ENCODE measurements at places on chromosomes 1 and 21.

DNA sequence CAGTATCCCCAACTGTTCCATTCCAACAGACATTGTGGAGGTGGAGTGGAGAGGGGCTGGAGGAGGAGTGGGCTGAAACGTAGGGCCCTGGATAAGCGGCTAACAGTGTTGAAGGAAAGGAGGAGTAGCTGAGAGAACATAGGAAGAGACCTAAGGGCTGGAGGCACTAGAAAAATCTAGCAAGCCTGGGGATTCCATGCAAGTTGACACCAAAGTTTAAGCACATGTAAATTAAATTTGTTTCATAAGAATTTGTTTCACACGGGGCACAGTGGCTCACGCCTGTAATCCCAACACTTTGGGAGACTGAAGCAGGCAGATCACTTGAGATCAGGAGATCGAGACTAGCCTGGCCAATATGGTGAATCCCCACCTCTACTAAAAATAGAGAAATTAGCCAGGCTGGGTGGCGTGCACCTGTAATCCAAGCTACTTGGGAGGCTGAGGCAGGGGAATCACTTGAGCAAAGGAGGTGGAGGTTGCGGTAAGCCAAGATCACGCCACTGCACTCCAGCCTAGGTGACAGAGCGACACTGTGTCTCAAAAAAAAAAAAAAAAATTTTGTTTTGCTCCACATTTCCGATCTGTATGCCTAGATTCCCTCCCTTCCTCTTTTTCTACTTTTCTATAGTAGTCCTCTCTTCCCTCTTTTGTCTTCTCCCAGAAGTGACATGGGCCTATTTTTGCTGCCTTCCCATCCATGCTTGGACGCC lies 530 bp upstream of the CD244 start:
- no peak for DNase-seq

GRCh38 chr1:117237726-117238381 lies 27.1 kb upstream of the VTCN1 start:
- no peak for DNase-seq

DNA sequence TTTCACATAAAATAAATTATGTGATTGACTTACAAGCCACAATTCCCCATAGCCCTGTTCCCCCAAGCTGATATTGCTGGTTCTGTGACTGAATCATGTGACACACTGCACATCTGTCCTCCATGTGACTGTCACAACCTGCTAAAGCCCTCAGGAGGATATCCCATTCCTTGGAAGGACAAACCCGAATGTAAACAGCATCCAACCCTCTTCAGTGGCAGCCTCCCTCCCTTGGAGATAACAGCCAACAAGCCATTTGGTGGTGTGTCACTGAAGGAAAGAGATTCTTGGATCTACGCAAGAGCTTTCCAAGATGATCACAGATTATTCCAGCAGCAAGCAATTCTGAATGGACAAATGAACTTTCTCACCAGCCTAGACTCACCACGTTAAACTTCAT lies 153.9 kb upstream of the TIAM1 start:
- no peak for DNase-seq

GRCh38 chr21:25625036-25625435 lies 14.0 kb upstream of the JAM2 start:
- no peak for DNase-seq

DNA sequence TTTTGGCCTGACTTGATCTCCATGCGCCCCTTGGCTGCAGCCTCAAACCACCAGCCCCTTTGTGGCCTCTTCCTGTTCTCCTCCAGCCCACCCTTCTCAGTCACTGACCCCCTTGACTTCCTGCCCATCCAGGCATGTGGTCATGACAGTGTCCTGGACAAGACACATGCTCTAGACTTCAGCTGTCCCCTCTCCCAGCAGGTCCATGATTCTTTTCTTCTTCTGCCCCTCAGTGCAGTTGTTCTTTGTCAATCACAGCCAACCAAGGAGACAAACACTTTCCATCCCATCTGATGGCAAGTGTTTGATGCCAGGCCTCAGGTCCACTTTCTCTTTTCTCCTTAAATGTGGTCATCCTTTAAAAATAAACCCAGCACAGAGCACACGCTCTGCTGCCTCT lies 49.7 kb downstream of the SYT6 start:
- DNase-seq: no peak
